ENCODE measurements at places on chromosomes 1 and 21.

- DNase-seq = no peak
Observed at GRCh38 chr1:57586842-57587241, 163.0 kb upstream of the DAB1 start.

GRCh38 chr1:15031251-15031933 is 122.2 kb upstream of the TMEM51 start:
- DNase-seq = no peak

DNA sequence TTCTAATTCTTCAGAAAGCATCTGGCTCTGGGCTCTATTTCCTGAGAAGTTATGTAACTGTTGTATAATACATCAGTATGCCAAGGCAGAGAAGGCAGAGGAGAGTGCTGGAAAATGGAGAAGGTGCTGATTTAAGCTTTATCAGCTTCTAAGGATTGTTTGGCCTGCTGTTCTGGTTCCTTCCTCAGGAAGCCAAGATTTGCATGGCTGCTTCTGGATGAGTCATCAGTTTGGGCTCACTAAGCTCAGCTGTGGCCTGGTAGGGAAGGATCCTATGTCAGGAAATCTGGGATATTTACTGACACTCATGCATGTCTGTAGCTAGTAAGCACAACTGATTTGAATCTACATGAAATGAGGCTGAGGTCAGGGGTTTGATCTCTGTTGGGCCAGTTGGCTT is 73.2 kb upstream of the ADGRL4 start:
- DNase-seq = no peak

DNA sequence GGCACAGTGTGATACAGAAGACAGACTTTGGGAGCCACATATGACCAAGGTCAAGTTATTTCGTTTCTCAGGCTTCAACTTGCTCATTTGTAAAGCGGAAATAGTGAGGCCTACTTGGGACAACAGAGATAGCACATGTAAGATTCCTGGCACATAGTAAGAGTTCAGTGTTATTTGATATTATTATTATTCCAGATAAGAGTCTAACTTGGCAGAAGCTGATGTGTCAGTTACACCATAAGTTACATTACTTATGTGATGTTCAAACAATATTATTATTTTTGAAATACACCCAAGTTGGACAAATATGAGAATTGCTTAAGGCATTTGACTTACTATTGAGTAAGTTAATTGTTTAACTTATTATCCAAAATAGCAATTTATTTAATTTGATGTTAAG is 10.2 kb upstream of the CYP4X1 start:
- DNase-seq = no peak

DNA sequence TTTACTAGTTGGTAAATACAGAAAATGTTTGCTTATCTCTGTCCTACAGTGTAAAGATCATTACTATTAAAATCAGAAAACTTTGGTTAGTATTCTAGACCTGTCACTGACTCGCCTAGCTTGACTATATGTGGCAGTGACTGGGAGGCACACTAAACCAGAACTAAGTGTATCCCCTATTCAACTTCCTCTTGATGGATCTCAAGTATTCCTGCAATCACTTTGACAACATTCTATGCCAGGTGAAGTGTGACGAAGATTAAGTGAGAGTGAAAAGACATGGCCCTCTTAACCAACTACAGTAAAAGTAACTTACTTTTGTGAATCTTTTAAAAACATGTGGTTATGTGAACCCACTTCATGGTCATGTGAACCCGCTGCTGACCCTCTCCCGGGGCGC is 223.0 kb upstream of the ADAMTS5 start:
- DNase-seq = no peak

GRCh38 chr1:164784960-164785359 is 226.0 kb downstream of the PBX1 start:
- no peak for DNase-seq

GRCh38 chr1:26031611-26032220 is 10.1 kb downstream of the EXTL1 start:
- no peak for DNase-seq

DNA sequence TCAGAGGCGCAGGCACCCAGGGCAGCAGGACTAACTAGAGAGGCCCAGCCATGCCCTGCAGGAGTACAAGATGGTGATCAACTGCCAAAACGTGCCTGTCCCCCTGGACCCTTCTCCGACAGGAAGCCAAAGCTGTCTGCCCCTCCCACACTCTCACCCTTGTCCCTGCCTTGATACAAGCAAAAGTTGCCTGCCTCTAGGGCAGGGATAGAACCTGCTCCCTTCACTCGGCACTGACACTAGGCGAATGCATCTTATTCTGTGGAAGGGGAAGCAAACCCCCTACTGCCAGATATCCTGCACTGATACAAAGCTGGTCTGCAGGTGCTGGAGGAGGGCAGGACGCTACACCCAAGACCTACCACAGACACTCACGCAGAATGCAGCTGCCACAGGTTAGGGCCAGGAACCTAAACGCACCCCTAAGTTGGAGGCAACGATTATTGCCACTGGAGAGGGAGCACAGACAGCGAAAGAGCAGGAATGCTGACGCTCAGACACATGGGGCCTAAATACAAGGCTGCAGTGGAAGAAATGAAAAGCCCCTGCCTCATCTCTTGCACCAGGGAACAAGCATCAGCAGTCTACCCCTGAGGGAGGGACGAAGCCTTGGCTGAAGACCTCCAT is 3.7 kb downstream of the TARBP1 start:
- DNase-seq = no peak

DNA sequence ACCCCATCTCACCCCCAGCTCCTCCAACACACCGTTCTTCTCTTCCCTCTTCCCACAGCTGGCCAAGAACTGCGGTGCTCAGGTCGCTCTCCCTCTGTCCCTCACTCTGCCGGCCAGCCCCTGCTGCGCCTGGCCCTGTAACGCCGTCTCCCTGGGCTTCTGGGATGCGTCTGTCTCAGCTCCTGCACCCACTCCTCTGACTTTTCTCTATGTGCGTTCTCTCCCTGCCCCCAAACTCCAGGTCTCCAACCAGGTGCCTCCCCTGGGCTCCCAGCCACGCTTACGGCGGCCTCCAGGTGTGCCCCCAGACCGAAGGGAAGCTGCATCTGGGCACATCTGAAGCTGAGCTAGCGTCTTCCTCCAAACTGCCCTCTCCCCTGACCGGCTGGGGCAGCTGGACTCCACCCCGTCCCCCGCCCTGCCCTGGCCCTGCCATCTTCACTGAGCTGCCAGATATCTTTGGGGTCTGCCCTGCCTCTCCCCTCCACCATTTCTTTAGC is 2.6 kb downstream of the KRTAP10-12 start:
- DNase-seq = no peak

- DNase-seq = no peak
Observed at GRCh38 chr1:222373216-222373615, 174.7 kb downstream of the HHIPL2 start.

DNA sequence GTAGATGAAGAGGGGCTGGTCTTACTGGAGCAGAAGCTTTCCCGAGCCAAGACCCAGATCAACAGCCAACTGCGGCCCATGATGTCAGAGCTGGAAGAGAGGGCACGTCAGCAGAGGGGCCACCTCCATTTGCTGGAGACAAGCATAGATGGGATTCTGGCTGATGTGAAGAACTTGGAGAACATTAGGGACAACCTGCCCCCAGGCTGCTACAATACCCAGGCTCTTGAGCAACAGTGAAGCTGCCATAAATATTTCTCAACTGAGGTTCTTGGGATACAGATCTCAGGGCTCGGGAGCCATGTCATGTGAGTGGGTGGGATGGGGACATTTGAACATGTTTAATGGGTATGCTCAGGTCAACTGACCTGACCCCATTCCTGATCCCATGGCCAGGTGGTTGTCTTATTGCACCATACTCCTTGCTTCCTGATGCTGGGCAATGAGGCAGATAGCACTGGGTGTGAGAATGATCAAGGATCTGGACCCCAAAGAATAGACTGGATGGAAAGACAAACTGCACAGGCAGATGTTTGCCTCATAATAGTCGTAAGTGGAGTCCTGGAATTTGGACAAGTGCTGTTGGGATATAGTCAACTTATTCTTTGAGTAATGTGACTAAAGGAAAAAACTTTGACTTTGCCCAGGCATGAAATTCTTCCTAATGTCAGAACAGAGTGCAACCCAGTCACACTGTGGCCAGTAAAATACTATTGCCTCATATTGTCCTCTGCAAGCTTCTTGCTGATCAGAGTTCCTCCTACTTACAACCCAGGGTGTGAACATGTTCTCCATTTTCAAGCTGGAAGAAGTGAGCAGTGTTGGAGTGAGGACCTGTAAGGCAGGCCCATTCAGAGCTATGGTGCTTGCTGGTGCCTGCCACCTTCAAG is 57.3 kb downstream of the LAMC2 start:
- no peak for DNase-seq

DNA sequence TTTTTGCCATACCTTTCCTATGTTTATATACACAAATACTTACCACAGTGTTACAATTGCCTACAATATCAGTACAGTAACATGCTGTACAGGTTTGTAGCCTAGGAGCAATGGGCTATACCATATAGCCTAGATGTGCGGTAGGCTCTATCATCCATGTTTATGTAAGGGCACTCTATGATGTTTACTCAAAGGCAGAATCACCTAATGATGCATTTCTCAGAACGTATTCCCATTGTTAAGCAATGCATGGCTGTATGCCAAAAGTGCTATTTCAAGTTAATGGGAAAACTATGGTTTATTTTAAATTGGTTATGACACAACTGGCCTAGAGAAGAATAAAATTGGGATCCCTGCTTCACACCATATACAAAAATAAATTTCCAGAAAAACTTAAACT is 36.9 kb upstream of the DISP1 start:
- no peak for DNase-seq

- no peak for DNase-seq
Observed at GRCh38 chr1:246329900-246330299, 177.2 kb downstream of the SMYD3 start.

DNA sequence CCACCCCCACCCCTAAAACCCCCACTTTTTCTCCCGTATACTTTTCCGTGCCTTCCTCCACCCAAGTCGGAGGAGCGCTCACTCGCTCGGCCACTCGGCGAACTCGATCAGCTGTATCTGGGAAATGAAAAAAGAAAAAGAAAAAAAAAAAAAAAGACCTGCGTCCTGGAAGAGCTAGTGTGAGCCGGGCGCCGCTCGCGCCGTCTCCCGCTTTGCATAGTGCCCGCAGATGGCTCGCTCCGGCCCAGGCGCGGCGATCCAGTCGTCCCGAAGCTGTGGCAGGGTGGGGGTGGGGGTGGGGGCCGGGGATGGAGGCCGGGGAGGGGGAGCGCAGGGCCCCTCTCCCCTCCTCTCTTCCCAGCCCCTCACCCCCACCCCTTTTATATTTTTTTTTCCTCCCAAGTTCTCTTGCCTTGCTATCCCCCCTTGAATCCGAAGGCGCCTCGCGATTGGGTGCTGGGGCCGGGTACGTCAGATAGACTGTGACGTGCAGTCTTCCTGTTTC is 299 bp upstream of the PROX1 start:
- DNase-seq = peak; percentile 56

DNA sequence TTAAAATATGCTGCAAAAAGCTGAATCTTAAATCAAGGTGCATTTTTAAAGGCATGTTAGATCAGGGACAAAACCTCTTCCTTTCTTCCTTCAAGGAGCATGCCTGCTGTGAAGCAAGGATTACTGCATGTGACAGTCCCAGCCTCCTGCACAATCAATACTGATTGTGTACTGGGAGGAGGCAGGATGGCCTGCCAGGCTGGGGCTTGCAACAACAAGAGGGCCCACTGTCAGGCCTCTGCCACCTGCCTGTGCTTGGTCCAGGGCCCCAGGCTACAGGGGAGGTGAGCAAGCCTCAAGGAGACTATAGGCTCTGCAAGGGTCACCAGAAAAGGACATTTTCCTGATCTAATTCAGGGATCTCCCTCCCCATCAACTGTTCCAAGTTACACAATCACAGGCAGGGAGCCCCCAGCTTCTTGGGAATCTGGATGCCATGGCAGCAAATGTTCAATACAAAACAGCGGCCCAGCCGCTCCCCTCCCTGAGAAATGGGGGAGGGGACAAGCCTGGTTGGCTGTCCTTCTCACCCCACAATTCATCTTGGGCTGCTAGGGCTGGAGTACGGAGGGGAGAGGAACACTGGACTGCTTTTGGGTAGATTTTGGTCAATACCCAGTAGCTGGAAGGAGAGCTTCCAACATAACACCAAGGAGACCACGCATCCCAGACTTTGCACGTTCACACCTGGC is 76.7 kb downstream of the SSBP3 start:
- peak; percentile 45 for DNase-seq

- no peak for DNase-seq
Observed at GRCh38 chr21:46082713-46082962, 15.3 kb upstream of the COL6A2 start.

DNA sequence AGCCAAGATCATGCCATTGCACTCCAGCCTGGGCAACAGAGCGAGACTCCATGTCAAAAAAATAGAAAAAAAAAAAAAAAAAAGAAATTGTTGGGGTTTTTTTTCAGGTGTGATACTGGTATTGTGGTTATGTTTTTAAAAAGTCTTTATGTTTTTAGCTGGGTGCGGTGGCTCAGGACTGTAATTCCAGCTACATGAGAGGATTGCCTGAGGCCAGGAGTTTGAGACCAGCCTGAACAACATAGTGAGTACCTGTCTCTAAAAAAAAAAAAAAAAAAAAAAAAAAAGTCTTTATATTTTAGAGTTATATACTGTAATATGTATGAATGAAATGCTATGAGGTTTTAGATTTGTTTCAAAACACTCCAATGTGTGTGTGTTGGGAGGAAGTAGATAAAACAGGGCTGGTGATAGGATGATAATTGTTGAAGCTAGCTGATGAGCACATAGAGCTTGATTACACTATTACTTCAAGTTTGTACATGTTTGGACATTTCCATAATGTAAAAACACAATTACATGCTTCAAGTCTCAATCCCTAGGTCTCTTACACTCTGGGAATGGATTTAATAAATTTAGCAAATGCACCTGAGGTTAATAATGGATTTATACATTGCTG is 30.2 kb upstream of the ATP5PO start:
- no peak for DNase-seq

DNA sequence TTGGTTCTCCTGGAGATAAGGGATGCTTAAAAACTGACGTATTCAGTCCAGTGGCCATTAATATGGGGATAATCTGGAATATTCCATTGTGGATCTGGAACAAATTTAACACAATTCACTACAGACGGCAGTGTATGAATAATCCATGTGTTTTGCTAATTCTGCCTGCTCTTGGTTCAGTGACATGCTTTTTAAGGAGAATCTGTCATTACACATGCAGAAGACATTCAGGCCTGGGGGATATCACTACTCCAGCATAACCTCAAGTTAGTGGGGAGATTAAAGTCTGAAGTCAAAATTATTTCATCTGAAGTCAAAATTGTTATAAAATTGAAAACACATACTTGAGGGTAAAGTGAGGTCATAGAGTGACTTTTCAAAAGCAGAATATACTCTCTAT is 789.3 kb downstream of the USP25 start:
- DNase-seq = no peak
